ENCODE measurements at places on chromosomes 3 and 15. TPM values are rescaled to one million over a fixed set of nuclear protein-coding genes. Genes with fewer than 3 reads are reported as not detected.

The CCR5 gene
- total RNA-seq, result not detected

The SERINC4 gene
- total RNA-seq, result not detected

The IL17RB gene
- total RNA-seq, result 0.83 TPM

The CHDH gene
- total RNA-seq, result 1.7 TPM

The SEMA7A gene
- 1.7 TPM for total RNA-seq

The TERC gene
- total RNA-seq, result not detected

The ROPN1 gene
- total RNA-seq, result not detected

The MCTP2 gene
- not detected for total RNA-seq

The MESP2 gene
- 0.42 TPM for total RNA-seq

The ZCWPW2 gene
- not detected for total RNA-seq

The PLS1 gene
- 10.5 TPM for total RNA-seq

The CHRNA7 gene
- total RNA-seq, result 5.0 TPM

The GRAMD2A gene
- 0.12 TPM for total RNA-seq

The PRR20G gene
- total RNA-seq, result 1.6 TPM

The TRPM1 gene
- total RNA-seq, result not detected

The LXN gene
- 53.5 TPM for total RNA-seq

The CKMT1B gene
- total RNA-seq, result 5.1 TPM

The TMC3 gene
- total RNA-seq, result not detected

The CCR4 gene
- total RNA-seq, result 0.04 TPM

The PLA2G4F gene
- total RNA-seq, result not detected

The EFCAB12 gene
- 0.95 TPM for total RNA-seq

The GRIP2 gene
- total RNA-seq, result 2.0 TPM

The GPR87 gene
- total RNA-seq, result 2.1 TPM

The SCG5 gene
- total RNA-seq, result 1.9 TPM

The SELENOT gene
- total RNA-seq, result 97.3 TPM

The C15orf62 gene
- total RNA-seq, result not detected

The PATL2 gene
- total RNA-seq, result not detected

The NR1I2 gene
- total RNA-seq, result not detected

The KCNMB3 gene
- total RNA-seq, result 2.0 TPM

The ECE2 gene
- total RNA-seq, result not detected

The IRAK2 gene
- total RNA-seq, result 17.6 TPM

The RFC4 gene
- total RNA-seq, result 43.4 TPM

The UROC1 gene
- total RNA-seq, result not detected

The NTRK3 gene
- total RNA-seq, result 26.3 TPM

The ERICH6 gene
- not detected for total RNA-seq
